ENCODE measurements at places on chromosomes 3 and 15. TPM values are rescaled to one million over a fixed set of nuclear protein-coding genes. Genes with fewer than 3 reads are reported as not detected.

NMB gene
- 5.1 TPM for total RNA-seq

AAGAB gene
- 47.2 TPM for total RNA-seq

MAP1A gene
- 1.4 TPM for total RNA-seq

CLDN16 gene
- not detected for total RNA-seq

TMOD2 gene
- total RNA-seq = 6.8 TPM

SLC38A3 gene
- total RNA-seq = not detected

TRPM1 gene
- total RNA-seq = not detected

UPK1B gene
- total RNA-seq = not detected

NTRK3 gene
- total RNA-seq = 1.4 TPM

NOP10 gene
- total RNA-seq = 220 TPM

VIPR1 gene
- total RNA-seq = 6.3 TPM

FAM162A gene
- total RNA-seq = 112 TPM

P2RY1 gene
- 0.67 TPM for total RNA-seq

TPM1 gene
- 10.5 TPM for total RNA-seq

ASB14 gene
- not detected for total RNA-seq

GP9 gene
- not detected for total RNA-seq

TAGLN3 gene
- total RNA-seq = 1.2 TPM

All from activated naive CD4-positive, alpha-beta T cell treated with anti-CD3 and anti-CD28 coated beads for 36 hours (primary cell).